ENCODE measurements at places on chromosomes 3 and 15. TPM values are rescaled to one million over a fixed set of nuclear protein-coding genes. Genes with fewer than 3 reads are reported as not detected.

FSD2 gene
- total RNA-seq = not detected

PDZRN3 gene
- total RNA-seq = 96.4 TPM

SERINC4 gene
- not detected for total RNA-seq

CXCR6 gene
- total RNA-seq = not detected
